ENCODE measurements at places on chromosomes 16 and 17.

GRCh38 chr17:44801880-44802279 lies 28.2 kb downstream of the GJC1 start:
- no peak for DNase-seq

GRCh38 chr16:66486199-66486772 lies 59.2 kb downstream of the BEAN1 start:
- no peak for DNase-seq

GRCh38 chr16:25108054-25108453 lies 3.5 kb upstream of the LCMT1 start:
- no peak for DNase-seq

GRCh38 chr17:79749156-79749815 lies 18.5 kb downstream of the ENPP7 start:
- peak; percentile 23 for DNase-seq

DNA sequence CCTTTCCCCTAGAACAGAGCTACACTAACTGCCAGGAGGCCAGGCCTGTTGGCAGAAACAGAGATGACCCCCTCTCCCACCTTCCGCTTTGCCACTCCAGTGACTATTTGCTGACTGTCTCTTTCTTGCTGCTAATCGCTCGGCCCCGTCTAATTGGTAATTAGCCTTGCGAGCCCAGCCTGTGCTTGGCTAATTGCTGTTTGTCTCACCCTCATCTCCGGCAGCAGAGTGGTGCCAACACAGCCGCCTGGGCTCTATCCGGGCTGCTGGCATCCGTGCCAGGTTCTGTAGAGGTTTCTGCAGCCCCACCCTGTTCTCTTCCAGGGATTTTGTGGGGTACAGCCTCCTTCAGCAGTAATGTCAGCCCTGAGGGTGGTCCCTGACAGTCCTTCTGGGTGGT lies 27.4 kb upstream of the PHB1 start:
- DNase-seq = no peak

GRCh38 chr17:79070266-79070880 lies 4.3 kb upstream of the ENGASE start:
- DNase-seq = no peak

- no peak for DNase-seq
Measured at GRCh38 chr16:88338111-88338510, 44.6 kb upstream of the ZNF469 start.

DNA sequence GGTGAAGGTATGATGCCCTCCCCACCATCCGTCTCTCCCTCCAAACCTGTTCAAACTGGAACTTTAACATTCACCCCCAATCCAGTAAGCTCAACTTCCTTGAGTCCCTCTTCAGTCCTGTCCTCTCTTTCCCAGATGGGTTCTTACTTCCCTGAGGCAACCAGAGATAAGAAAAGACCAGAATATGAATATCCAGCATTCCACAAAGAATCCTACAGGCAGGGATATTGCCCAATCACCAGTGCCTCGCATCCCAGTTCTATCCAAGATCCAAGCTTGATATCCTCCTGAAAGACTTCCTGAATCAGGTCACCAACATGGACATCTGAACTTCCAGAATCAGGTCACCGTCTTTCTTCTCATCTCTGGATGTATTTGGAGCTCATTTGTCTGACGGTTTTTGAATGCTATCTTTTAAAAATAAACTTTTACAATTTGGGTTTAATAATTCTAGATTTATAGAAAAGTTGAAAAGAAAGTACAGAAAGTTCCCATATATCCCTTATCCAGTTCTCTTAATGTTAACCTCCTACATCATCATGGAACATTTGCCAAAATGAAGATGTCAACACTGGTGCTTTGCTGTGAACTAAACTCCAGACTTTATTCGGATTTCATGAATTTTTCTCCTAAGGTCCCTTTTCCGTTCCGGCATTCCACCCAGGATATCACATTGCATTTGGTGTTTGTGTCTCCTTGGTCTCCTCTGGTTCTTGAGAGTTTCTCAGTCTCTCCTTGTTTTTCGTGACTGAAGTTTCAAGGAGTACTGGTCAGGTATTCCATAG lies 13.7 kb upstream of the COL1A1 start:
- no peak for DNase-seq

DNA sequence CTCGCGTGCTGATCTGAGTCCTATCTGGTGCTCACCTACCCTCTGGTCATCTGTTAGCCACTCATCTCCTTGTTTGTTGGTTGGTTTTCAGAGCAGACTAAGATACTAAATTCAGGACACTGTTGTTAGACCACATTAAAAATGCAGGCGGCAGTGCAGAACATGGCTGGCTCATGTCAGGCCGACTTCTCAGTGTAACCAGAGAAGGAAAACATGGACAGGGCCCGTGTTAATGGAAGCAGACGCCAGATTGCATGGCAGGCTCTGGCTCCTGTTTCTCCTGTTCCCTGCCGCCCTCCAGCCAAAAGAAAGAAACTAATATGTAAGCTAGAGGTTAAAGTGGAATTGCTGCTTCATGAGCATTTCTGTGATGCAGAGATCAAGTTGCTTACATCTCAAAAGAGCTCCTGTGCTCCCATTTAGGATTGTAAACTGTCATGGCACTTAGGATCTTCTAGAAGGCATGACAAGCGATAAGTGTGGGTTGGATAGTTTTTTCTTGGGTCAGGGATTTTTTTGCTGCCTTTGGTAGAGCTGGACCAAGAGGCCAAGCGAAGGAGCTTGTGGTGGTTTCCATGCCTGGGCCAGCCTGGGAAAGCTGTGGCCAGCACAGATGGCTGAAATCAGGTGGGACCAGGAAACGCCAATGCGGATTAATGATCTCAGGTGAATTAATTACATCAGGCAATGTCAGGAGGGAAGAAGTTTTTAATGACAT lies 56.1 kb downstream of the YPEL2 start:
- no peak for DNase-seq

DNA sequence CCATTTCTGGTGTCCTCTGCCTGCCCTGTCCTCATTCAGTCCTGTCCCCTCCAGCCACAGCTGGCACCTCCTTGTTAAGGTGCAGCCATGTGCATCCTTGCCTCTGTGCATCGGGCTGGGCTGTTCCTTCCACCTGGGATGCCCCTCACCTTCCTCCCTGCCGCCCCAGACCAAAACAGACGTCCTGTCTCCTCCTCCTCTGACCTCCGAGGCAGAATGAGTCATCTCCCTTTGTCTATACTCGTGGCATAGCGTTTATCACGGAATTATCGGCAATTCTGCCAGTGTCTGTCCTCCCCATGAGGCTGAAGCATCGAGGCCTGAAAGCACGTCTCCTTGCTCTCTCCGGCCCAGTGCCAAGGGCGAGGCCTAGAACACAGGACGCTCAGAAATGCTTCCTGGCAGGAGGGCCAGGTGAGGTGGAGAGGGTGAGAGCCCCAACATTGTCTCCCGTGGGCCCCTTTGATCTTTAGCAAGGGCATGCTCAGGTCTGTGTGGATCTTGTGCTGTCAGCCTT lies 4.6 kb downstream of the RAI1 start:
- DNase-seq = no peak

- no peak for DNase-seq
Measured at GRCh38 chr16:81693041-81693743, 85.9 kb upstream of the PLCG2 start.

DNA sequence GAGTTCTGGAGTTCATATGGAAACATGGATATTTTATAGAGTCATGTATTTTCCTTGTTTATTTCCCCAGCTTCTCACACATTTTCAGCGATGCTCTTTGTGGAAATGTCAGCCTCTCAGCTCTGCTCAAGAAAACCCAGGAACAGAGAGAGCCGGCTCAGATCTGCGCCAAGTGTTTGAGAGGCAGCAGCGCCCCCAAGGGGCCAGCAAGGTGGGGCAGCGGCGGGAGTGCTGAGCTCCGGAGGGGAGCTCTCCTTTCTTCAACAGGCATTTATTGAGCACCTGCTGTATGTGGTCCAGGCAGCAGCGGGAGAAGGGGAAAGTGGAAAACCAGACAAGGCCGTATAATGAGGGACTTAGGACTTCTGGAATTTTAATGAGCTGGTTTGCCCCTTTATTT lies 421.1 kb upstream of the C16orf82 start:
- no peak for DNase-seq

GRCh38 chr16:72025404-72026114 lies 17.0 kb downstream of the DHODH start:
- DNase-seq = no peak

Data from fibroblast of the conjunctiva (primary cell).